ENCODE measurements at places on chromosomes 16 and 17.

DNA sequence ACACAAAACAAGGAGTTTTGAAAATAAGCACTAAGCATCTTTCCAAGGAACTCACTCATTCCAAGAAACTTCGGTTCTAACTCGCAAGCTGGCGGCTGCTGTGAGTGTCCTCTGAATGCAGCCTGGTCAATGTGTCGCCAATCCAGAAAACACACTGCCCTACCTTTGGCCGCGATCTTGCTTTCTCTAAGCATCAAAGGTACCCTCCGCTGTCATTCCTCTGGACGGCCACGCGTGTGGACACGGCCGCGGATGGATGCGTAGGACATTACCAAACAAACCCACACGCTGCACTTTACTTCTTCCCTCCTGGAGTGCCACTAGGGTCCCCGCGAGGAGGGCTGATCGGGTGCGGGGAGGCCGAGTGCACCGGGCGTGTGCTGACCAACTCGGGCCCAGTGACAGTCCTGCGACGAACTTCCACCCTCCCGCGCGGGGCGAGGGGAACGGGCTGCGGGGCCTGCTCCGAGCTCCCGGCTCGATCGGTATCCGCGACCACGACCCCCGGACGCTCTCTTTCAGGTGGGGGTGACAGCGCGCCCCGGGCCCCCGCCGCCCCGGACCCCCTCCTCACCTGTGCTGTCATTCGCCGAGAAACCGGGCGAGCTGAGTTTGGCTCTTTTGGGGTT is 1.1 kb downstream of the CREBBP start:
- DNase-seq, result peak; percentile 59

DNA sequence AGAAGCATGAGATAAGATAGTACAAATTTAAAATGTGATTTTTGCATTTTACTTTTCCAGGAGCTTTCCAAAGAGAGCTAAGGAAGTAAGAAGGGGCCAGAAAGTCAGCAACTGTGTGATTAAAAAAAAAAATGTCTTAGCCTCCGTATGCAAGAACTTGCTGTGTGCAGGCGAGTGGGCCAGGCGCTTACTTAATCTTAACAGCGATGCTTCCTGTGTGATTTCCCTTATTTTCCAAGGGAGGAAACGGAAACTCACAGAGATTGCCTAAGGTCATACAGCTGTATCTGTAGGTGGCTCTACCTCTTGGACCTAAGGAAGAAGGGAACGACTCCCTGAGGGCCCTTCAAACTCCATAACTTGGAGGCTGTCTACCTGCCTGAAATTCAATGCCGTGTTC is 11.1 kb downstream of the HS3ST3B1 start:
- DNase-seq, result no peak

DNA sequence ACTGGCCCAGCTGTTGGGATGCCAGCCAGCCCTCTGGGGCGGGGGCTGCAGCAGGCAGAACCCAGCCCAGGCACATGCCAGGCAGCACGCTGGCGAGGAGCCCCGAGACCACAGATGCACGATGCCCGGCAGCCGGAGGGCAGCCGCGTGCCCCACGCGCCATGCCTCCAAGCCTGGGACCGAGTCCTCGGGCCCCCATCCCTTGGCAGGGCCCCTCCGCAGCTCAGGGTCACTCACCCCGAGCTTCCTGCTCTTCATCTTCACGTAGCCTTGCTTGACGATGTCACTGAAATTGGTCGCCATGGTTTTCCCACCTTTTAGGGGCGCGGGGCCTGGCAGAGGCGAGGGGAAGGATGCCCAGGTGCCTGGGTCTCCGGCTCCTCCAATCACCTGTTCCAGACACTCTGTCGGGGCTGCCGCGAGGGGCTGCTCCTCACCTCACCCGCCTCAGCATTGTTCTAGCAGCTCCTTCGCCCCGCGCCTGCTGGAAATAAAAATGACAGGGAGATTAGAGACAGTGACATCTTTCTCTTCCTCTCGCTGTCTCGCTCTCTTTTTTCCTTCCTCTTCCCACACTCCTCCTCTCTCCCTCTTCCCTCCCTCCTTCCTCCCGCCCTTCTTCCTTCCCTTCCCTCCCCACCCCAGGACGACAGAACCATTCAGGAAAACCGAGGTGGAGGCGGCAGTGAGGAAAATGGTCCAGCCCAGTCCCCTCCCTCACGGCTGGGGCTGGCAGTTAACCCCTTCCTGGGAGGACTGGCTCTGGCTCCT is 6.9 kb downstream of the DOK4 start:
- DNase-seq, result no peak

GRCh38 chr16:13305019-13305755 is 403.8 kb downstream of the SHISA9 start:
- DNase-seq, result no peak

- no peak for DNase-seq
Measured at GRCh38 chr17:68381076-68381900, 76.0 kb downstream of the WIPI1 start.

DNA sequence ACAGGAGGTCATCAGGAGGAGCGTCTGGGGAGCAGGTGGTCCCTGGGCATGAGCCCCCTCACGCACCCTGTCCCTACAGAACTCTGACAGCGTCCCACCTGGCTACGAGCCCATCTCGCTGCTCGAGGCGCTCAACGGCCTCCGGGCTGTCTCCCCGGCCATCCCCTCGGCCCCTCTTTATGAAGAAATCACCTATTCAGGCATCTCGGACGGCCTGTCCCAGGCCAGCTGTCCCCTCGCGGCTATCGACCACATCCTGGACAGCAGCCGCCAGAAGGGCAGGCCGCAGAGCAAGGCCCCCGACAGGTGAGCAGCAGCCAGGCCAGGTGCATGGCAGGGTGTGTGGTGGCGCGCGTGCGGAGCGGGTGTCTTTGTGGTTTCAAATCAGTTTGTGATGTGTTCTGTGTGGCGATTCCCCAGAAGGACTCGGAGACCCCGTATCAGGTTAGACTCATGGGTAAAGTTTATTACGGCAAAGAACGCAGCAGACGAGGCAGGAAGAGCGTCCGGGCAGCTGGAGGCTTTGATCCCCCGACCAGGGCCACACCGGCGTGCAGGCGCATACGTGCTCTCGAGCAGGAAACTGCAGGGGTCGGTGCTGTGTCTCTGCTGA is 11.8 kb upstream of the NUDT16L1 start:
- no peak for DNase-seq

DNA sequence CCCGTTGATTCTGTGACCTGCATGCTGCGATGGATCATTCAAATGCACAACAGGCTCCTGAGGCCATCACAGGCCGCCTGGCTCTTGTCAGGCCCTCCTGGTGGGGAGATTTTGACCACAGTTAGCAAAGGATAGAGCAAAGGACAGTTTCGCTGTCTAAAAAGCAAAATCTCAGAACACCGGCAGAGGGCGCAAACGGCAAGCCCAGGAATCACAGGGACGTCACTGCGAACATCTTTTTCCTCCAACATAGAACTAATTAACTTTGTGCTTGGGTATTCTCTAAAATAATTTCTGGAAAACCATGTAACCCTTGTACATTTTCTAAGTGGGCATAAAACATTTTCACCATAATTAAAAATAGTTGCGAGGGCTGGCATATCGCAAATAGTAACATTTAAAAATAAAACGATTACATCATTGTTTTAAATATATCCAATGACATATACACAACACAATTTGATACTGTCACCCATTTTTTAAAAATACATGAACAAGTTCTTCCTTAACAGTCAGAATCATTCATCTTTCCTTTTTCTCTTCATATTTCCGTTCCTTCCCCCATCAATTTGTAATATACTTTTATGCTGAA is 19.7 kb upstream of the SLC47A1 start:
- no peak for DNase-seq

GRCh38 chr17:50265212-50265611 is 9.1 kb upstream of the TMEM92 start:
- DNase-seq, result peak; percentile 46

GRCh38 chr16:81589975-81590650 is 145.5 kb downstream of the CMIP start:
- DNase-seq, result no peak

DNA sequence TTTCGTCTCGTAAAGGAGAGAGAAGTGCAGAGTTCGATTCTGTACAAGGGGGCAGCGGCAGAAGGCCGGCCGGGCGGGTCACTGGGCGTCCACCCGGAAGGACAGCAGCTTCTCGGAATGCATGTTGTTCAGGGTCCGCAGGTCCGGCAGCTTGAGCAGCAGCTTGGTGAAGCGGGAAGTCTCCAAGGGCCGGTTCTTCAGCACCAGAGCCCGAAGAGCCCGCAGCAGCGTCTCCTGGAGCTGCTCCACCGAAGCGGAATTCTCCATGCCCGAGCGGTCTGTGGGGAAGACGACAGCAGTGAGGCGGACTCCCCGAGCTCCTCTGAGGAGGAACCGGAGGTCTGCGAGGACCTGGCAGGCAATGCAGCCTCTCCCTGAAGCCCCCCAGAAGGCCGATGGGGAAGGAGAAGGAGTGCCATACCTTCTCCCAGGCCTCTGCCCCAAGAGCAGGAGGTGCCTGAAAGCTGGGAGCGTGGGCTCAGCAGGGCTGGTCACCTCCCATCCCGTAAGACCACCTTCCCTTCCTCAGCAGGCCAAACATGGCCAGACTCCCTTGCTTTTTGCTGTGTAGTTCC is 7.3 kb downstream of the NR1D1 start:
- DNase-seq, result no peak

DNA sequence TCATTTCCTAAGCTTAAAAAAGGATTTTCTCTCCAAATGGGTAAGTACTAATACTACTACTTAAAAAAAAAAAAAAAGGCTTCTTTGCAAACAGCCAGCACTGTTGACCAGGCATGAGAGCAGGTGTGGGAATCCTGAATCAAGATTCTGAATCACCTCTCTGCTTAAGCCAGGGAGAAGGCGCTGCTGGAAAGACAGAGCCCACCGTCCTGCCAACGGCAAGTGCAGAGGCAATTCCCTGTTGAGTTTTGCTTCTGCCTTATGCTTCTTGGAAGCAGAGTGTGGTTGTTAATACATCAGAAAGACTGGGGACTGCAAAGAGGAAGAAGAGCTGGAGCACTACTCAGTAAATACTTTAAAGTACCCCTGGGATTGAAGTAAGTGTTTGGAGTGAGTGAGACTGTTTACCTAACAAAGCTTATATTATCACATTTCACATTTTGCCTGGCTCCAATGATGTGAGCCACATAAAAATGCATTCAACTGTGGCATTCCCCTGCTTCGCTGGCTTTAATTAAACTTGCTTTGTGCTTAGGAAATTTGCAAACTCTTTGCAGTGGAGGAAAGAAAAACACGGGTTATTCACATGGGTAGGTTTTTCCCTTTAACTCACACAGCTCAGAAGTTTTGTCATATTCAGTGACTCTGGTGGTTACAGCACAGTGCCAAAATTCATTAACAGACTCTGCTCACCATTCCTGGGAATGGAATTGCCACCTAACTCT is 86.0 kb upstream of the KIF2B start:
- DNase-seq, result no peak

- no peak for DNase-seq
Measured at GRCh38 chr16:85436207-85436606, 176.9 kb upstream of the GSE1 start.

DNA sequence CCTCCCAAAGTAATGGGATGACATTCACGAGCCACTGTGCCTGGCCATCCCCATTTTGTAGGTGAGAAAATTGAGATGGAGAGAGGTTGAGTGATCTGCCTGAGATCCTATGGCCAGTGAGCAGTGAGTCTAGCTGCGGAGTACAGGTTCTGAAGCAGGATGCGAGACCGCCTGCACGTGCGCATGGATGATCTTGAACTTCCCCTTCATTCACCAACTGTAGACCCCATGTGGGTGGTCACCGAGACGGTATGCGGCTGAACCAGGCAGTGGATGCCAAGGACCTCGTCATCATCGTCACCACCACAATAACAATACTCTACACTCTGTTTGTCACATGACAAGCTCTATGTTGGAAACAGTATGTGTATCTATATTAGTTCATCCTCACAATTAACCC is 6.2 kb upstream of the SPNS3 start:
- DNase-seq, result no peak

- no peak for DNase-seq
Measured at GRCh38 chr16:87850009-87851006, 19.0 kb downstream of the SLC7A5 start.

- no peak for DNase-seq
Measured at GRCh38 chr16:3262517-3262916, 6.1 kb upstream of the MEFV start.

GRCh38 chr17:29084541-29085146 is 41.7 kb downstream of the PIPOX start:
- no peak for DNase-seq

- DNase-seq, result no peak
Measured at GRCh38 chr16:71834291-71834690, 11.5 kb upstream of the ATXN1L start.

GRCh38 chr17:29042679-29043538 is at the start of gene PIPOX:
PIPOX (plus strand) TSS chr17:29043141; CDS start chr17:29043226, 85 bp downstream.
- DNase-seq, result no peak

DNA sequence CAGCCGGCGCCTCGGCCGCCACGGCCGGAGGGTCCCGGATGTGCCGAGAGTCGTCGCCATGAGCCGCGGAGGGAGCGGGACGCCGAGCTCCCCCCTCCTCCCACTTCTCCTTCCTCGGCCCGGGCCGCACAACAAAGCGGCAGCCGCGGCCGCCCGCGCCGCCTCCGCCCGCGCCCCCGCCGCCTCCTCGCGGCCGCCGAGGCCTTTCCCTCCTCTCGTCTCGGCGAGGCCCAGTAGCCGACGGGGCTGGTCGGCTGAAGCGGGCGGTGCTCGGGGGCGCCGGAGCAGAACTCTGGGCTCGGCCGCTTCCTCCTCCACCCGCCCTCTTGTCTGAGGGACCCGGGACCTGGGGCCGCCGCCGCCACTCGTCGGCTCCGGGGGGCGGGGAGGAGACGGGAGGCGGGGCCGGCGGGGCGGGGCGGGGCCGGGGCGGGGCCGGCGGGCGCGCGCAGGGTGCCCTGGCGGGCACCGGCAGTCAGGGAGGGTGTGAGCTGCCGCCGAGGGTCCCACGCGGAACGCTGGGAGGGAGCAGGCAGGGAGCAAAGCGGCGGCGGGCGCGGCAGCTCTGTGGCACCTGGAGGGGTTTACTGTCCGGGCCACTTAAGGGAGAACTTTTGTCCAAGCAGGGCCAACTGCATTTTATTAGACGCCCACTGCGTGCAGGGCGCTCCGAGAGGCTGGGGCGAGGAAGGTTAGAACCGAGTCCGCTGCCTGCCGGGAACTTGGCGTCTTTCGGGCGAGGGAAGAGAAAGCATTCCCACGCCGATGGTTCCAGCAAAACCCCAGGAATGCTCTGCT is at the start of gene SMURF2:
Gene SMURF2 (minus strand): TSS at position 332 of the 798 bp plus-strand sequence. CDS start 427 bp downstream, outside the sequence.
- peak; percentile 79 for DNase-seq

GRCh38 chr17:11921296-11921695 is 76.0 kb downstream of the ZNF18 start:
- no peak for DNase-seq

- DNase-seq, result no peak
Measured at GRCh38 chr16:12639044-12639443, 164.6 kb downstream of the CPPED1 start.
